ENCODE measurements at places on chromosomes 13 and 19.

- peak; percentile 59 for DNase-seq
Measured at GRCh38 chr19:9205501-9206113, 13.8 kb downstream of the OR7D4 start.

DNA sequence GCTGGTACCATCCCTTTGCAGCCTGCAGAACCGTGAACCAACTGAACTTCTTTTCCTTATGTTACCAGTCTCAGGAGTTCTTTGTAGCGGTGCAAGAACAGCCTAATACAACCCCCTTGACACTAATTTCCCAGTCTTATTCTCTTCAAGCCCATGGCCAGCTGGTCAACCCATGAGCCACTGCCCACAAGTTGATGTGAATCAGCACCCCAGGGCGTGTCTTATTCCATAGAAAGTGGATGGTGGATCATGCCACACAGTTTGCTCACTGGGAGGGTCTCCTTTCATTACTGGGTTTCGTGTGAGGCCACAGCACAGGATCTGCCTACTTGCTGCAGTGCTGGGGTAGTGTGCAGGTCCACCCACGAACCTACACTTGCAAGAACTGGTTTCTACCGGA lies 27.0 kb downstream of the TEX29 start:
- DNase-seq: no peak

DNA sequence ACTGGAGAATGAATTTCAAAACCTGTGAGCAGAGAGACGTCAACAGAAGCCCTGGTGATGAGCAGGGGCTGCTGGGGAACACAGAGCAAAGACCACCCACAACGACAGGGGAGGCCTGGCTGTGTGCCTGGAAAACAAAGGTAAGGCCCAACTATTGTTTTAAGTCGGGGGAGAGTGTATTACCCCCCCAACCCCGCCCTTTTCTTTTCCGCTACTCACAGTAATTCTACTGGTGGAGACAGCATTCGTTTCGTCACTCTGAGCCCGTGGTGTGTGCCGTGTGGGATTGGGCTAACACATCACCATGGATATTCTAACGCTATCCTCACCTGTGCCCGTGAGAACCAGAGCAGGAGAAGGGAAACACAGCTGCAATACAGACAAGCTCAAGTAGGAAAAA lies 18.6 kb upstream of the ADPRHL1 start:
- no peak for DNase-seq

DNA sequence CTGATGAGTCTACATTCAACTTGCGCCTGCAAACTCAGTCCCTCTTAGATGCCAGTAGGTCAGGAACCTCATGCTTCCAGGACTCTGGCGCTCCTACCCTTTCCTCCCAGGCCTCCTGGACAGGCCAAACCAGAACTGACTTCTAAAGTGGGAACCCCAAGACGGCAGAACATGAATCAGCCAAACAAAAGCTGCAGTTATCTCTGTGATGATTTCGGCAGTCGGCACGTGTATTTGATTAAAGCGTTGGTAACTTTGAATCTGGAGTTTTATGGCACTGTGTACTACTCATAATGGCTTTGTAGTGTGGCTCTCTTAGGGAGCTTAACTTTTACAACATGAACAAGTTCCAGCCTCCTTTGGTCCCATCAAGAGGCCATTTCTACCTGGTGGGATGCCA lies 13.7 kb downstream of the ACTN4 start:
- peak; percentile 49 for DNase-seq

DNA sequence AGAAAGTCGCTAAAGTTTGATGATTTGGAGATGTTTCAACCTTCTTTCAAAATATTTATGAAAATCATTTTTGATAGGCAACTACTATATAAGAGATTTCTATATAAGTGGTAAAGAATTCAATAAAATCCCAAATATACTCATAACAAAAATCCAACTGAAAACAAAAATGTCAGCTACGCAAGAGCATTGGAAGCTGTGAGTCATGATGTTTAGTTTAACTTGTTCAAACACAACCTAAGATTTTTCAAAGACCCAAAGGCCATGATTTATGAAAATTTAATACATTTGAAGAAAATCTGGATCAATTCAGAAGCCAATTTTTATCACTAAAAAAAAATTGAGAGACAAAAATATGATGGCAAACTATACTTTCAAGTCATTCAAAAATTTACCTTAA lies 226.6 kb downstream of the MZT1 start:
- DNase-seq: no peak

GRCh38 chr19:18499055-18499775 lies 22.7 kb downstream of the ELL start:
- no peak for DNase-seq

GRCh38 chr13:110329258-110329657 lies 22.2 kb downstream of the COL4A2 start:
- DNase-seq: no peak

- DNase-seq: no peak
Measured at GRCh38 chr13:99523838-99524237, 22.6 kb downstream of the TM9SF2 start.

- DNase-seq: no peak
Measured at GRCh38 chr13:33213797-33214196, 71.8 kb downstream of the STARD13 start.

GRCh38 chr19:16026131-16026530 lies 50.2 kb upstream of the TPM4 start:
- no peak for DNase-seq

DNA sequence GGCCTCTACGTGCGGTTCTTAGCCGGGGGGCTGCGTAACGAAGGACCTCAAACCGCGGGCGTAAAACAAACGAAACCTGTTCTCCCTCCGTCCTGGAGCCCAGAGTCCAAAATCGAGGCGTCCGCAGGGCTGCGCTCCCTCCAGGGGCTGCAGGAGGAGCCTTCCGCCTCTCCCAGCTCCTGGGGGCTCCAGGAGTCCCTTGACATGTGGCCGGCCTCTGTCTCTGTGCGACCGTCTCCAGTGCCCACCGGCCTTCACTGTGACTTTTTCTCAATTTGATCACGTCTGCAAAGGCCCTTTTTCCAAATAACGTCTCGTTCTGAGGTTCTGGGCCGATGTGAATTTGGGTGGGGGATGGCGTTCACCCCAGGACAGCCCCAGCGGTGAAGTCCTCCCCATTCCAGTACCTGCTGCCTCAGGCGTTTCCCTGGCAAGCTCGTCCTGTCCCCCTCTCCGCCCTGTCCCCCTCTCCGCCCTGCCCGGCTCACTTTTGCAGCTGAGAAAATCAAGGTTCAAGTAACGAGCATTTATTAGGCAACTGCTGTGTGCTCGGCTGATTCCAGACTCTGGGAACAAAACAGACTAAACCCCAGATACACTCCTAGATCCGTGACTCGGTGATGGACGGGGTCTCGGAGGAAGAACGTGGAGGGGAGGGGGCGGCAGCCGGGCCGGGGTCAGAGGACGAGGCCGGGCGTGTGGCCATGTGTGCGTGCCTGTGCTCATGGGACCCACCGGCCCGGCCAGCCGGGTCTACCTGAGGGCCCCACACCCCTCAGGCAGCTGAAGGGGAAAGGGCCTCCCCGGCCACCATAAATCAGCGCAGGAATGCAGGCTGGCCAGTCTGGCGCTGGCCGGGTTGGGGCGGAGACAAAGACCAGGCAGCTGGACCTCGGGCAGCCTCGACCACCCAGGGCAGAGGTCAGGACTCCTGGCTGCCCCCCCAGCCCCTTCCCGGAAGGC lies 28.1 kb upstream of the WDR18 start:
- no peak for DNase-seq

- no peak for DNase-seq
Measured at GRCh38 chr13:59666504-59666903, 497.2 kb downstream of the DIAPH3 start.

GRCh38 chr19:584240-585001 lies 5.3 kb upstream of the HCN2 start:
- DNase-seq: no peak
